ENCODE measurements at places on chromosomes 2 and 18.

DNA sequence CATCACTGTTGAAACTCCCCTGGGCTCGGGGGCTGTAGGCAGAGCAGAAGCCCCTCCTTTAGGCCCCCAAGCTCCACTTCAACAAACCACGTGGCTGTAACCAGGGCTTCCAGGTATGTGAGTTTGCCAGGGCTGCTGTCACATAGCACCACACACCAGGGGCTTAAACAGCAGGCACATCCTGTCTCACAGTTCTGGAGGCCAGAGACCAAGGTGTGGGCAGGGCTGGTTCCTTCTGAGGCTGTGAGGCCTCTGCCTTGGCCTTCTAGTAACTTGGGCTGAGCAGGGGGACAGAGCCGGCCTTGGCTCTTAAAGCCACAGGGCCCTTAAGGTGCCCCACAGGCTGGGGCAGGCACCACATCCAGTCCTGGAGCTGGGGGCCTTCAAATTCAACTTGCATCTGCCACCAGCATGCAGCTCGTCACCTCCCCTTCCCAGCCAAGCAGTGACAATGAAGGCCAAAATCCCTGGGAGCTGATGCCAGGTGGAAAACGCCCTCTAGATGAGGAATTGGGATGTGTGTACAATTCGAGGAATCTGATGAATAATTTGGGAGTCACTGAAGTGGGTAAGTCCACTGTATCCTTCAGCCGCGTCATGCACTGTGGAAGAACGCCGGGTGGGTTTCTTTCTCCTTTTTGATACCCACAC is 104.2 kb upstream of the ODC1 start:
- DNase-seq: no peak

DNA sequence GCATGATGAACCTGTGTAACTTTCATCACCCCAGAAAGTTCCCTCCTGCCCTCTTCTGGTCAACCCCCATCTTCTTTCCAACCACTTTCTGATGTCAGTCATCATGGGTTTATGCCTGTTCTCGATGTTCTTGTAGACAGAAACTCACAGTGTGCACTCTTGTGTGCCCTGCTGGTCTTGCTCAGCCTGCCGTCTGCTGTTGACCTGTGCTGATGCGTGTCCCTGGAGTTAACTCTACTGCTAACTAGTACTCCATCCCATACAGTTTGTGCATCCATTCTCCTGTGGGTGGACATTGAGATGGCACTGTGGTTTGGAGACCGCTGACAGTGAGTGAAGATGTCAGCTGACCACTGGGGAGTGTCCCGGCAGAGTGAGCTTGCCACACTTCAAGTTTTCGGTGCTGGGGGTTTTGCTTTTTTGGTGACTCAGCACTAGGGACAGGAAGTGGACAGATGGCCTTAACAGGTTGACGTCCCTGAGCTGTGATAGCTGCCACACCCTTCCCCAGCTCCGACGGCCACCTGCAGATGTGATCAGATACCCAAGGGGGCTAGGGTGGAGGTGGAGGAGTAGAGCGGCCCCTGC is 14.8 kb downstream of the KLHL29 start:
- no peak for DNase-seq

DNA sequence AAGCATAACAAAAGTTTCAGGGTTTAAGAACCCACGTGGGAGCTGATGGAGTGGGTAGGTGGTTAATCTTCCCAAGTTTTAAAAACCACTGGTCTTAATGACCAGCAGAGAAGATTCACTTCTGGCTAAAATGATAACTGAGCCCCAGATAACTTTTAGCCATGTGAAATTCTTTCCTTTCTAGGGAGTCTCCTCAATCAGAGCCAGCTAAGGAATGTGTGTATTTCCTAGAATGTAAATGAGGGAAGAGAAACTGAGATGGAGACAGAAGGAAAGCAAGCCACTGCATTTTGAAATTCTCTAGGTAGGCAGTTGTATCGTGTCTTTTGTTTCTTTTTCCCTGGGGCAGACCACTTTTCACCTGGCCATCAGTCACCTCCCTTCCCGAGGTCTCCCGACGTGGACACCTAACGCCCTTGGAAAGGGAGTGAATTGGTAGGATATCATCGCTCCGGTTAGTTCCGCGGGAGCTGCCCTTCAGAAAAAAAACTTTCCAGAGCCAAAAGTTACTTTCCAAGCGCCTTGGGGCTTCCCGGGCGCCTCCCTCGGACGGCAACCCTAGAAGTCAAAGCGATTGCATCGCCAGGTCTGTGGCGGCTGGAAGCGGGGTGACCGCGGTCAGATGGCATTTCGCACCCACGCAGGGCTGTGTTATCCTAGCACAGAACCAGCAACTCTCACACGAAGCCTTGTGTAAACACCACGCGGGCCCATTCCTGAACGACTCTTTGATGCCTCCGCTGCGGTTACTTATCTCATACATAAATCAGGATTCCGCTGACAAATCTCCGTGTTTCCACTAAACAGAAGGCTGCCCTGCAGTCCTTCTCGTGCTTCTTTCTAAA is 1.3 kb downstream of the COLEC12 start:
- no peak for DNase-seq

DNA sequence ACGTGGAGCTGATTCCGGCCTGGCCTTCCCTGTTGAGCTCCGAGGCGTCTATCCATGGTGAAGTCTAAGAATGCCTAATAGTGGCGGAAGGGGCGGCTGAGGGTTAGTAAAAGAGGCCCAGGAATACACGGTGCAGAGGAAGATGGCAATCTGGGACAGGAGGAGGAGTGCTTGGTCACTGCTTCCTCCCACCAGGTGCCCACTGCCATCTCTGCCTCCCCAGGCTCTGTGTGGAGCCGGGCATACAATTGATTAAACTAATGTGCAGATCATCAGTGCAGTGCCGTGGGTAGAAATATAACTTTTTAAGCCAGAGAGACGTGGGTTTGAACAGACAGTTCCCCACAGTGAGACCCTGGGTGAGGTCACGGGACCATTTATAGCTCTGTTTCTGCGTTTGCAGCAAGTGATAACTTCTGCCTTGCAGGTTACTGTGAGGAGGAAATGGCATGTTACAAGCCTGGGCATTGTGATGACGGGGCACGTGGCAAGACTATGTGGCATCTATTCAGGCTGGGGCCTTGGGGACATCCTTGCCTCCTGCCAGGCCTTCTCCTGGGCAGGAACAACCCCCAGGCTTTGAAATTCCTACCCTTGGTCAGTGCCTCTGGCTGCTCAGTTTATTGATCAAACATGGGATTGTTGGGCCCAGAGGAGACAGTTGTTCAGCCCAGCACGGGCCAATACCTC is 204.9 kb downstream of the ASB1 start:
- DNase-seq: no peak

- peak; percentile 98 for DNase-seq
These were observed 156.1 kb upstream of the ID2 start for GRCh38 chr2:8525582-8526402.

DNA sequence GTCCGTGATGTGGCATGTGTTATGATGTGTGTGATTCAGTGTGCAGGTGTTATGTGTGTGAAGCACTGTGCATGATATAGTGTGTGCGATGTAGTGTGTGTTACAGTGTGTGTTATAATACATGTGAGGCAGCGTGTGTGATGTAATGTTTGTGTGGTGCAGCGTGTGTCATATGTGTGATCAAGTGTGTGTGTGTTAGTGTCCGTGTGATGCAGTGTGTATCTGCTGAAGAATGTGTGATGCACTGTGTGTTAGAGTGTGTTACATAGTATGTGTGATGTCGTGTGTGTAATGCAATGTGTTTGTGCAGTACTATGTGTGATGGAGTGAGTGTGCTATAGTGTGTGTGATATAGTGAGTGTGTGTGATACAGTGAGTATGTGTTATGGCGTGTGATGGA is 182.8 kb upstream of the SOX11 start:
- no peak for DNase-seq

GRCh38 chr2:182852801-182853200 is 13.6 kb downstream of the FRZB start:
- DNase-seq: no peak

- DNase-seq: peak; percentile 6
These were observed 25.2 kb downstream of the PSD4 start for GRCh38 chr2:113198790-113199612.
